ENCODE measurements at places on chromosomes 11 and 22. TPM values are rescaled to one million over a fixed set of nuclear protein-coding genes. Genes with fewer than 3 reads are reported as not detected.

HNRNPUL2 gene
- 5.0 TPM for total RNA-seq

SMIM38 gene
- not detected for total RNA-seq

CHCHD10 gene
- 14.9 TPM for total RNA-seq

MISFA gene
- 2.8 TPM for total RNA-seq

LMO1 gene
- not detected for total RNA-seq

MS4A6E gene
- total RNA-seq, result not detected

WNT11 gene
- 0.76 TPM for total RNA-seq

TUG1 gene
- 38.2 TPM for total RNA-seq

MRGPRX4 gene
- not detected for total RNA-seq

FSHB gene
- not detected for total RNA-seq

CASP5 gene
- total RNA-seq, result not detected

MMP1 gene
- total RNA-seq, result 2.8 TPM

PUS3 gene
- total RNA-seq, result 19.3 TPM

NXPE2 gene
- total RNA-seq, result not detected

ROM1 gene
- total RNA-seq, result 11.4 TPM

FAT3 gene
- total RNA-seq, result 0.04 TPM

SIK2 gene
- total RNA-seq, result 8.9 TPM

BIK gene
- total RNA-seq, result not detected

TRIM66 gene
- 1.8 TPM for total RNA-seq

C11orf42 gene
- not detected for total RNA-seq

All from H4 (cell line).